Ascending aorta (tissue), 2 donors: ENCODE measurements at places on chromosomes 13 and 19. TPM values are rescaled to one million over a fixed set of nuclear protein-coding genes. Genes with fewer than 3 reads are reported as not detected.
A peak's percentile ranks its signal among the peaks of the same experiment; 100 is the strongest.

DNA sequence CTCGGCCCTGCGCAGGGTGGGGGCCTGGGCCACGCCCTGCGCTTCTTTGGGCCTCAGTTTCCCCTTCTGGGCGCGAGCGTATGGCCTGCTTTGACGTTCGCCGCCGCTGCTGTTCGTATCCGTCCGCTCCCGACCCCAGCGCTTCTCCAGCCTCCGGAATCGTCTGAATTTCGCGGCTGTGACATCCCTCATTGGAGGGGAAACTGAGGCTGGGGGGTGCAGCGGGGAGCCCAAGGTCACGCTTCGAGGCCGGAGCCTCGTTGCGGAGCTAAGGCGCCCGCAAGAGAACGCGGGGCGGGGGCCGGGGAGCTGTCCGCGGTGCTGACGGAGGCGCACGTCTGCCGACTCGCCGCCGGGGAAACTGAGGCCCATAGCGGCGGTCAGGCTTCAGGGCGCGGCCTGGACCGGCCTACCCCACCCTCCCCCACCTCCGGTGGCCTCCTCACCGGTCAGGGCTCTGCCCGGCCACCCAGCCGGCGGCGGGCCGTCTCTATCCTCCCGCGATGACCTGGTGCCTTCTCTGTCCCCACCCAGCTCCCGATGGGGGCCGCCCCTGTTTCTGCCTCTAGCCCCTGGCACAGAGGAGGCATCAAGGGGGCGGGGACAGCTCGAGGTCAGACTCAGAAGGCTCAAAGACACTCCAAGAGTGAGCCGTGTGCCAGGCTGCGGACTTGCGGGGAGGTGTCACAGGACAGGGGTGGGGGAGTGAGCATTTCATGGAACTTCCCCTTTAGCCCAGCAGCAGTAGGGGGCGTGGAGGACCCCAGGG lies 3.0 kb upstream of the APC2 start:
- H3K27me3 ChIP-seq: peaks cover 48% of the 10 kb centered on the region
- H3K36me3 ChIP-seq: no peaks in the 10 kb centered on the region
- peak overlapping the region; percentile 33 for H3K4me3 ChIP-seq
- H3K27ac ChIP-seq: no peak overlapping the region

Gene FOSB
- total RNA-seq: 511 TPM

GRCh38 chr13:80134346-80134745 lies 206.6 kb downstream of the SPRY2 start:
- peaks cover 26% of the 10 kb centered on the region for H3K4me1 ChIP-seq
- H3K36me3 ChIP-seq: no peaks in the 10 kb centered on the region
- no peaks in the 10 kb centered on the region for H3K27me3 ChIP-seq

Gene CD79A
- total RNA-seq: not detected

DNA sequence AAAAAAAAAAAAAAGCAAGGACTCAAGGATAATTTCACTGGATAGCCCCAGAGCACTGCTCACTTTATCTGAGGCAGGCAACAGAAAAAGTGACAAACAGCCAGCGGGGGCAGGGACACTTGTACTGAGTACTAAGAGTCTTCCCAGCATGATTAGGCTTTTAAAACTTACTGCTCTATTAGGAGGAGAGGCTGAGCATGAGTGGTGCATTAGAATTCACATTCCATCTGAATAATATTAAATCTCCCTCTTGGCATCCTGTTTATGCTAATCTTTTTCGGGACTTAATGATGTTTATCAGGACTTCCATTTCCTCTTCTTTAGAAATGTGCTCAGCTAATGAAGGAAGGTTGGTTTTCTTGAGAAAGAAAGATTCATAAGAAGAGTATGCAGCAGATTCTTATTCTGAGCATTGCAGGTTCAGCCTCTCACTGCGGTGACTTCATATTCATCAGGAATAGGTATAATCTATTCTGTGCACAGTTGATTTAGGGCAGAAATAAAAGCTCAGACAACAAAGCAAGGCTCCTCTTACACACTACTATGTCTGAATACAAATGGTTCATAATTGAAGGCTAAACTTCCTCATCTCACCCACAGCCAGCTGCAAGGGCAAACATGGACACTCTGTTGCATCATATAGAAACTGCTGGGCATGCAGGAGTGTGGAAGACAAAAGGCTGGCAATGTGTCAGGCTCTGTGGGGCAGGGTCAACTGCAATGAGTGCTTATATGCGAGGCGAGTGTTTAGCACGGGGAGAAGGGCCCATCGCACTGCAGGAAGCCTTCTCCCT lies 107.0 kb downstream of the KL start:
- peak; percentile 38 for DNase-seq
- H3K4me3 ChIP-seq: no peak overlapping the region
- no peaks in the 10 kb centered on the region for H3K27me3 ChIP-seq
- H3K36me3 ChIP-seq: no peaks in the 10 kb centered on the region

- H3K27me3 ChIP-seq: no peaks in the 10 kb centered on the region
- H3K4me3 ChIP-seq: no peak overlapping the region
- DNase-seq: no peak
- H3K4me1 ChIP-seq: no peaks in the 10 kb centered on the region
- peaks cover 10% of the 10 kb centered on the region for H3K36me3 ChIP-seq
Measured at GRCh38 chr13:32247887-32248286, 67.3 kb downstream of the ZAR1L start.

DNA sequence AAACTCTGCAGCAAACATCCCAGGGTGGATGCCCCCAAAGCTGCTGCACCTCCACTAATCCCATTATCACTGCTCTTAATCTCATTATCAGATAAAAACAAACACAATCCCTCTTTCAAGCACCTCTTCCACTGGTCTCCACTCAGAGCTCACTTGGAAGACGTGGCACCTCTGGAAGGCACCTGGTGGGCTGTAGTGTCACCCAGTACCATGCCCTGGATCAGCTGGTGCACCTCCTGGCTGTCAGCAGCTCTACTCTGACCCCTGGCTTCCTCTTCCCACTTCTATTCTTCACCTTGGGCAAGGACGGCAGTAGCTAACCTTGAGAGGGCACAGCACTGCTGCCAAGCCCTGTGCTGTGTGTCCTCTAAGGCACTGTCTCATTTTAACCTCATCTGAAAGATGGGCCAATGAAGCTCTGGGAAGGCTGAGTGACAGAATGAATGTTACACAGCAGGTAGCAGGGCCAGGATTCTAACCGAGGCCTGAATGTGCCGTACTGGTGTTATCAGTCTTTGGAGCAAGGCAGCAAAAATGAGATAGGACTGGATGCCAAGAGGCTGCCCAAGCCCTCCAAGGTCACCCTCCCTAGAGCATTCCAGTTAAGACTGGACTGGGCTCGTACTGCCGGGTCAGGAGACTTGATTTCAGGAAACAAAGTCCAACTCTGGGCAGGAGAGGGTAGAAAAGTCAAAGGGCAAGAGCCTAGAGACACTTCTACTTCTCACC lies 7.4 kb downstream of the BRD4 start:
- H3K4me3 ChIP-seq: peak overlapping the region; percentile 34
- H3K36me3 ChIP-seq: no peaks in the 10 kb centered on the region
- H3K27me3 ChIP-seq: no peaks in the 10 kb centered on the region
- H3K4me1 ChIP-seq: peaks cover 11% of the 10 kb centered on the region
- peak overlapping the region; percentile 68 for H3K27ac ChIP-seq

DNA sequence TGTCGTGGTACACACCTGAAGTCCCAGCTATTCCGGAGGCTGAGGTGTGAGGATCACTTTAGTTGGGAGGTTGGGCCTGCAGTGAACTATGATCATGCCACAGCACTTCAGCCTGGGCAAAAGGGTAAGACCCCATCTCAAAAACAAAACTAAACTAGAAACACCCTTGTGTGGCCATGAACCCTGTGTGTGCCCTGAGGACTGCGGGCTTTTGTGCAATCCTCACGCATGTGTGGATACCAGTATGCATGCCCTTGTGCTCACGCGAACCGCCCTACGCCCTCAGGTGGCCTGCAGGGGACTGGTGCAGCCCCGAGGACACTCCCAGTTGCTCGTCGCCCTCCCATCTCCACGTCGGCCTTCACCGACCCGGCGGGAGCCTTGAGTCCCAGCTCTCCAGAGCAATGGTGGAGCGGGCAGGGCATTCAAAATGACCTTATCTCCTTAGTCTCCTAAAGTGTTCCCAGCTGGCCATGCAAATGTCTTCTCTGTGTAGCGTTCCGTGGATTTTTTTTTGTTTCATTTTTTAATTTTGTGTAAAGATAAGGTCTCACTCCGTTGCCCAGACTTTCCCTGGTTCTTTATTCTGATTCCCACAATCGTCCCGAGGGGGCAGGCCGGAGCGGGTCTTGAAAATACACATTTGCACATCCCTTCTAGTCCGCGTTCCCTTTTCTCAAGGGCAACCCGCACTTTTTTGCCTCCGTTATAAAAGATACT lies 868 bp upstream of the EGLN2 start:
- peak overlapping the region; percentile 95 for H3K27ac ChIP-seq
- peaks cover 8% of the 10 kb centered on the region for H3K36me3 ChIP-seq
- H3K4me1 ChIP-seq: peaks cover 39% of the 10 kb centered on the region

Gene TM9SF2
- total RNA-seq: 56.8 TPM

Gene NCAN
- not detected for total RNA-seq
